Stimulated activated CD4-positive, alpha-beta T cell treated with anti-CD3 and anti-CD28 coated beads, Interleukin-4, amount 100 ng/mL, for 1 hour (primary cell): ENCODE measurements at places on chromosomes 12 and 14.

DNA sequence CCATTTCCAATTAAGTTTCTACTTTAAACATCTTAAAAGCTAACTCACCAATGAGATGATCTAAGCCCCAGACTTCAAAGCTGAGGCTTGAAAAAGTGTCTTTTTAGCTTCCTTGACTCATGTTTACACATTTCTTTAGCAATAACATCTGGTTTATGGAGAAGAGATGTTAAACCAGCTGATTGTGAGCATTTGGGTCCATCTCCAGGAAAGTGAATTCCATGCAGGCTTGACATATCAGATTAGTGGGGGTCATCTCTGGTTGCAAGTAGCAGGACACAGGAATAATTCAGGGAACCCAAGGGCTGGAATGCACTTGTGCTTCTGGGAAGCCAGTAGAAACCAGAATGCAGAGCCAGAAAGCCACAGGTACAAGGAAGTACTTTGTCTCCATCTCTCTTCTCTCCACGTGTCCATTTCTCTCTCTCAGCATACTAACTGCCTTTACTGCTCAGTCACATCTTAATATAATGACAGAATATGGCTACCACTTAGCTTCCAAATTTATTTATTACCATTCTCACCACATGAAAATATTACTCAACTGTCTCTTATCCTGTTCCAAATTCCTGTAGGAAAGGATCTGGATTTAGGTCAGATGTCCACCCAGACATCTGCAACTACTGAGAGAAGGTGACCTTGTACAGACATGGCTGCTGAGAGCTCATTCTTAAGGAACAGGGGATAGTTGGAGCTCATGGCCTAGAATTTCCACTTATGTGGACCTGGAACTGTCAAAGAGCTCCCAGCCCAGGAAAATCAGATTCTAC lies 104.4 kb downstream of the SCN8A start:
- DNase-seq, result no peak

- no peak for DNase-seq
Measured at GRCh38 chr14:75292101-75292563, 13.5 kb downstream of the FOS start.

GRCh38 chr14:20118795-20119194 lies 8.3 kb downstream of the OR4K17 start:
- DNase-seq, result no peak

DNA sequence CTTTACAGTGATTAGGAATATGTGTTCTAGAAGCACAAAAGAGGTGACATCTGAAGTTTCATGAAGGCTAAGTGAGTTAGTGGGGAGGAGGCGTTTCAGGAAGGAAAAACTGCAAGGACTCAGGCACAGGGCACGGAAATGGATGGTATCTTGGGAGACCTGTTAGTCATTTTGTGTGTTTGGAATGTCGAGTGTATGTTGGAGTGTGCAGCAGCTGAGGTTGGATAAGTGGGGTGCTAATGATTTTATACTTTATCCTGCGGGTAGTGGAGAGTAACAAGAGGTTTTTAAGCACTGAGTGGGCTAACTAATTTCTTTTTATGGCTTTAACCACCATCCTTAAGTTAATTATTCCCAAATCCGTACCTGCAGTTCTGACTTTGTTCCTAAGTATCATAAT lies 571.5 kb upstream of the FBXO33 start:
- DNase-seq, result no peak

GRCh38 chr12:64672925-64673409 lies 62.7 kb downstream of the RASSF3 start:
- peak; percentile 22 for DNase-seq

DNA sequence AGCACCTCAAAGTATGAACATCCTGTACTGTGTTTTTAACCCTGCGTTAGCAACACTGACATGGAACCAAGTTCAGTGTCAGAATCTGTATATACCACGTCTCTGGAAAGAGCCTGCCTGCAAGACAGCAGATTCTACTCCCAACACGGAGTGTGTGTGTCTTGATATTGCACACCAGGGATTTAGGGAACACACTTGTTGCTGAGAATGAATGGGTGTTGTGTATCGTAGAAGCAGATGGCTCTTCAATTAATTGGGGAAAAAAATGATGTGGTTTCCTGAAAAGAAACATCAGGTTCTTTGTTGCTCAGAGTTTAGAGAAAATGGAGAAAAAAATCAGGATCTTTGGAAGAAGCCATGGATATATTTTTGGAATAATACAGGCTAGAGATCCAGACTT lies 170.8 kb downstream of the EGLN3 start:
- no peak for DNase-seq

- no peak for DNase-seq
Measured at GRCh38 chr14:34254571-34254970, 207.5 kb downstream of the SPTSSA start.
